ENCODE measurements at places on chromosomes 12 and 14.

GRCh38 chr12:86827409-86827808 is 571.2 kb upstream of the MGAT4C start:
- DNase-seq = no peak

DNA sequence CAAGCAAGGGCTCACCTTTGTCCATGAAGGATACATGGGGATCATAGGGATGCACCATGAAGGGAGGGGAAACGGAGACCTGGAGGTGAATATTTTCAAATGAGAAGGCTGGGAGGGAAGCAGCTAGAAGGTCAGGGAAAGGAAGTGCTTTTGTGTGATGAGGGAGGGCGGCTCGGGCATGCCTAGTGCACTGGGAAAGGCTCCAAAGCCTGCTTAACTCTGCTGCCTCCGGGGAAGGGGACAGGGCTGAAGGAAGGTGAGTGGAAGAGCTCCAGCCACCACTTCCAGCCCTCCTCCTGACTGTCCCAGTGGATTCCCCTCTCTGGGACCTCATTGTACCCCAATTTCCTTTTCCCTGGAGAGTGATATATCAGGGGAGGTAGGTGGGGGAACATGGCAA is 149.4 kb upstream of the PRMT8 start:
- DNase-seq = no peak

DNA sequence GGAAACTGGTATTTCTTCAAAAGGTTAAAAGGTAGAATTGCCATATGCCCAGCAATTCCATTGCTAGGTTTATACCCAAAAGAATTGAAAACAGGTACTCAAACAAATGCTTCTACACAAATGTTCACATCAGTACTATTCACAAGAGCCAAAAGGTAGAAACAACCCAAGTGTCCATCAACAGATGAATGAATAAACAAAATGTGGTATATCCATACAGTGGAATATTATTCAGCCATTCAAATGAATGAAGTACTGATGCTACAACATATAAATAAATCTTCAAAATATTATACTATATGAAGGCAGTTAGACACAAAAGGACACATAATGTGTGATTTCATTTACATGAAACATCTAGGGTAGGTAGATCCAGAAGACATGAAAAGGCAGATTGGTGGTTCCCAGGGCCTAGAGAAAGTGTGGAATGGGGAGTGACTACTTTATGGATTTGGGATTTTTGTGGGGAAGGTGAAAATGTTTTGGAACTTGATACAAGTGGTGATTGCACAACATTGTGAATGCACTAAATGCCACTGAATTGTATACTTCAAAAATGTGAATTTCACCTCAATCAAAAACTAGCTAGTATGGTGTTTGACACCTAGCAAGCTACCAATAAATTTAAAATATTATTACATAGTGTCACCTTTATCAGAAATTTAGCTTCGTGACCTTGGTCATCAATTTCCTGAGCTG is 41.7 kb downstream of the LIN52 start:
- DNase-seq = no peak

DNA sequence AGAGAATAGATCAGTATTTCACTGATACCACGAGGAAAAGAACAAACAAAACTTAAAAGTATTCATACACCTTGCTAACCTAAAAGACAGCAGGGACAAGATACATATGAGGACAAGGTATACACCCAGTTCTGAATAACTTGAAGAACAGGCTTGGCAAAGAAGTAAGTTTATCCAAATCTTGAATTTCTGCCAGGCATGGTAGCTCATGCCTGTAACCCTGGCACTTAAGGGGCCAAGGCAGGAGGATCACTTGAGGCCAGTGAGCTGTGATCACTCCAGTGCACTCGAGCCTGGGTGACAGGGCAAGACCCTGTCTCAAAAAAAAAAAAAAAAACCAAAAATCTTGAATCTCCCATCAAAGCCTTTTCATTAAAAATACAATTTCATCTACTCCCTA is 25.0 kb downstream of the EIF2S1 start:
- no peak for DNase-seq

- no peak for DNase-seq
These were observed 64.9 kb downstream of the FBXO34 start for GRCh38 chr14:55336162-55336561.

GRCh38 chr14:74571901-74572725 is 39.9 kb downstream of the LTBP2 start:
- no peak for DNase-seq

GRCh38 chr14:35934499-35934898 is 108.4 kb downstream of the BRMS1L start:
- DNase-seq = no peak

DNA sequence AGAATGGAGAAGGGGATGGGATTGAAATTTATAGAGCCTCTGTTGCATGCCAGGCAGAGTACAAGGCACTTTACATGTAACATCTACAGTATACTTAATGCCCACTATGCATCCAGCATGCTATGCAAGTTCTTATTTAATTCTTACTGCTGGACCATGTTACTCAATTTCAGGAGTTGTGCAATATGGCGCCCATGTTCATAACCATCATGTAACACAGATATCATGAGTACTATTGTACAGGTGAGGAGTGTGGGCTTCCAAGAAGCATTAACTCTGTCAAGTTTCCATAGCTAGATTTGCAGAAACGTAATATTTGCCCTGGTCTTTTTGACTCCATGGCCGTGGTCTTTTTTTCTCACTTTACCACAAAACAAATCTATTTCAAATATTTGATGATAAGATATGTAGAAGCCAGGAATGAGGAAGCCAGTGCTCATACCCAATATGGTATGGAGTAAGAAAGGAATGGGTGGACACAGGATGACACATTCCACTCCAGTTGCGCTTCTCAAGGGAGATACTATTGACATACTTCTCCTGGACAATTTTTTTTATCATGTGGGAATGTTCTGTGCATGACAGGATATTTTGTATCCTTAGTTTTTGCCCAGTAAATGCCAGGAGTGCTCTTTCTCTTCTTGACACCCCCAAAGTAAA is 191.8 kb downstream of the C12orf75 start:
- DNase-seq = no peak

DNA sequence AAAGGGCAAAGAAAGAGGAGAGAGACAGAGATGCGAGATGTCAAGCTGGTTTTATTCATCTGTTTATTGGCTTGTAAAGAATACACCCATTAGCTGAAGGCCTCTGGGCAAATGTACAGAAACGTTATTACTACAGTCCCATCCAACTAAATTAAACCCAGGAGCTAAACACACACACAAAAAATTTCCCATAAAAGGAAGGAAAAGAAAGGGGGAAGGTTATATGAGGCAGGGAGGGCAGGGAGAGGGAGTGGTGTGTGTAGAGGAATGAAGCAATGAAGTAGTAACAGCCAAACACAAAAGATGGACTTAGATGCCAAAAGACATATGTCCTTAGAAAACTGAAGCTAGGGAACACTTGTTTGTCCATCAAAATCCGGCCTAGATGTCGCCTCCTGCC is 3.1 kb upstream of the MFAP5 start:
- DNase-seq = no peak

- no peak for DNase-seq
These were observed 927.5 kb downstream of the SLC6A15 start for GRCh38 chr12:83985084-83985483.
